IPS DF 6.9 (cell line): ENCODE measurements at places on chromosomes 16 and 17.

DNA sequence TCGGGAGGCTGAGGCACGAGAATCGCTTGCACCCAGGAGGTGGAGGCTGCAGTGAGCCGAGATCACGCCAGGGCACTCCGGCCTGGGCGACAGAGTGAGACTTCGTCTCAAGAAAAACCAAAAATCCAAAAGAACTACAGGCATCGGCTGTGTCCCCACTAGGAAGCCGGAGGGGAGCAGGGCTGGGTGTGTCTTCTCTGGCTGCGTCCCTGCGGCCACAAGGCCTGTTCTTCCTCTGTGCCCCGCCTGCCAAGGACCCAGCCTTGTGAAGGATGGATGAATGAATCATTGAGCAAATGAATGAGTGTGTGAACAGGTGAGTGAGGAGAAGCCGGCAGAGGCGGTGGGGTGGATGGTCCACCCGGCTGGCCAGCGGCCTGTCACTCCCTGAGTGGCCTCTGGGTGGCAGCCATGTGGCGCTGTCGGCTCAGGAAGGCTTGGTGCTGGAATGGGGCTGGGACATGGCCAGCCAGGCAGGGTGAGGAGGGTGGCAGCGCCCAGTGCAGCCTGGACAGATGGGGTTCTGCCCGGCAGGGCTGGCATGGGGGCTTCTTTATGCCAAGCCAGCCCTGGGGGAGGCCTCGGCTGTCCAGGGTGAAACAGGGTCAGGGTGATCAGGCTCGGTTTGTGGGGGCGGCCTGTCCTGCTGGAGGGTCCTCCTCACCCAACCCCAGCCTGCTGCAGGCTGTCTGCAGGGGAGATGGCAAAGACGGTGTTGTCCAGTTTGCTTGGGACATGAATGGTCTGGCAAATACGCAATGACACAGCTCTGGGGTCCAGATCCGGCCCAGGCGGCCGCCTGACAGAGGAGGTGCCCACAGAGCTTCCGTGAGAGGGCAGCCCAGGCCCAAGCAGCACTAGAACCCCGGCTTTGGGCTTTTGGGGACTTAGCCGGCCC, 21.7 kb downstream of the SLC25A10 start:
- H3K4me1 ChIP-seq = no peaks in the 10 kb centered on the region
- no peak overlapping the region for H3K27ac ChIP-seq
- no peaks in the 10 kb centered on the region for H3K27me3 ChIP-seq
- H3K4me3 ChIP-seq = no peak overlapping the region
- DNase-seq = no peak
- H3K36me3 ChIP-seq = no peaks in the 10 kb centered on the region

- peaks cover 5% of the 10 kb centered on the region for H3K4me1 ChIP-seq
- H3K27me3 ChIP-seq = peaks cover 2% of the 10 kb centered on the region; the same call in 1 of the 2 replicates
- H3K36me3 ChIP-seq = no peaks in the 10 kb centered on the region
- DNase-seq = no peak
Measured at GRCh38 chr17:50150354-50151040, at the start of gene PPP1R9B. Gene PPP1R9B (minus strand): TSS chr17:50150677. CDS start chr17:50150513, 164 bp downstream.

DNA sequence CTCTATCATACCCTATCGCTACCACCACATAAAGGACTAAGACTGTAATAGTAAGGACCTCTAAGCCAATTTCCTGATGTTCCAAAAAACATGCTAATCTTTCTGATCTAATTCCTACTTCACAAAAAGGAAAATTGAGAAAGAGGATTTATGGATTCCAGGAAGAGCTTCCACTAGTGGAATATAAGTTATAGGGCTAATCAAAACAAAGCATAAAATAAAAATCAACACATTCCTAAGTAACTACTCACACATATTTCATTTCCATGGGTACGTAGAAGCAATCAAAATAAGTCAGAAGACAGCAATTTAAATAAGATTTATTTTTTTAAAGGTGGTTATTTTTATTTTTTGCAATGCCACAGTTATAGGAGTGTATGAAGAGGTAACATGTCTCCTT, 12.4 kb downstream of the CCDC43 start:
- no peak for DNase-seq
- H3K4me1 ChIP-seq = no peaks in the 10 kb centered on the region
- H3K36me3 ChIP-seq = no peaks in the 10 kb centered on the region; the same call in 1 of the 2 replicates
- no peak overlapping the region for H3K4me3 ChIP-seq

DNA sequence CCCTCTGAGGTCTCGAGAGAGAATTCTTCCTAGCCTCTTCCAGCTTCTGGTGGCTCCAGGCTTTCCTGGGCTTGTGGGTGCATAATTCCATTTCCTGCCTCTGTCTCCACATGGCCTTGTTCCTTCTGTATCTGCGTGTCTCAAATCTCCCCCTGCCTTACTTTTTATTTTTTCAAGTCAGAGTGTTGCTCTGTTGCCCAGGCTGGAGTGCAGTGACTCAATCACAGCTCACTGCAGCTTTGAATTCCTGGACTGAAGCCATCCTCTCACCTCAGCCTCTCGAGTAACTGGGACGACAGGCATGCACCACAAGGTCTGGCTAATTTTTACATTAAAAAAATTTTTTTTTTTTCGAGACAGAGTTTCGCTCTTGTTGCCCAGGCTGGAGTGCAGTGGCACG, 120.6 kb downstream of the SHISA9 start:
- H3K36me3 ChIP-seq = no peaks in the 10 kb centered on the region
- no peak for DNase-seq

GRCh38 chr16:71628810-71629209, 2.8 kb downstream of the MARVELD3 start:
- H3K27me3 ChIP-seq = no peaks in the 10 kb centered on the region
- H3K27ac ChIP-seq = no peak overlapping the region
- H3K36me3 ChIP-seq = peaks cover 7% of the 10 kb centered on the region
- peaks cover 7% of the 10 kb centered on the region for H3K4me1 ChIP-seq
- no peak overlapping the region for H3K4me3 ChIP-seq
- DNase-seq = no peak

DNA sequence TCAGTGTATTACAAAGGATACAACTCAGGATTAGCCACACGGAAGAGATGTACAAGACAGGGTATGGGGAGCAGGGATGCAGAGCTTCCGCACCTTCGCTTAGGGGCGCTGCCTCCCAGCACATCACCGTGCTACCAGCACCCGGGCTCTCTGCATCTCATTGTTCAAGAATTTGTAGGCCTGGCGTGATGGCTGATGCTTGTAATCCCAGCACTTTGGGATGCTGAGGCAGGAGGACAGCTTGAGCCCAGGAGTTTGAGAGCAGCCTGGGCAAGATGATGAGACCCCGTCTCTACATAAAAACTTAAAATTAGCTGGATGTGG, 43.2 kb downstream of the RAB11FIP4 start:
- no peaks in the 10 kb centered on the region for H3K27me3 ChIP-seq
- H3K4me1 ChIP-seq = peaks cover 5% of the 10 kb centered on the region
- no peaks in the 10 kb centered on the region for H3K36me3 ChIP-seq
- DNase-seq = no peak
- no peak overlapping the region for H3K27ac ChIP-seq

- no peaks in the 10 kb centered on the region for H3K27me3 ChIP-seq
- no peaks in the 10 kb centered on the region for H3K4me1 ChIP-seq
- no peak overlapping the region for H3K27ac ChIP-seq
- no peak for DNase-seq
Measured at GRCh38 chr16:77353587-77354263, 81.1 kb downstream of the ADAMTS18 start.

- H3K27ac ChIP-seq = no peak overlapping the region
- no peaks in the 10 kb centered on the region for H3K27me3 ChIP-seq
- no peaks in the 10 kb centered on the region for H3K36me3 ChIP-seq
Measured at GRCh38 chr17:81332914-81333528, 37.9 kb upstream of the SLC38A10 start.

GRCh38 chr17:79162012-79162963, 87.7 kb downstream of the ENGASE start:
- no peak for DNase-seq
- H3K36me3 ChIP-seq = no peaks in the 10 kb centered on the region
- no peak overlapping the region for H3K4me3 ChIP-seq
- H3K27me3 ChIP-seq = no peaks in the 10 kb centered on the region
- H3K27ac ChIP-seq = no peak overlapping the region
- H3K4me1 ChIP-seq = no peaks in the 10 kb centered on the region

DNA sequence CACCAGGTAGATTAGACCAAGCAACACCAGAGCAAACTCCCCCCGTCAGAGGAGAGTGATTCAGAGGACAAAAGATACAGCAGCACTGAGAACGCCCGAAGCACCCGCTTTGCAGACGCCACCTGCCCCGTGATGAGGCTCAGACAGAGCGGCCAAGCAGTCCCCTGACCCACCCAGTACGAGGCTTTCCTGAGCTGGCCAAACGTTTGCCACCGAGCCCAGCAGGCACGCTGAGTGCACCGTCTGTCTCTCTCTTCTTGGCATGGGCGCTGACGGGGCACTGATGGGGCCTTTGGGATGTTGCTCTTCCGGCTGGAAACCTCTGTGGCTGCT, 19.4 kb upstream of the WDR45B start:
- H3K27me3 ChIP-seq = no peaks in the 10 kb centered on the region
- no peaks in the 10 kb centered on the region; the same call in 1 of the 2 replicates for H3K36me3 ChIP-seq
- H3K4me1 ChIP-seq = peaks cover 4% of the 10 kb centered on the region
- H3K27ac ChIP-seq = no peak overlapping the region

DNA sequence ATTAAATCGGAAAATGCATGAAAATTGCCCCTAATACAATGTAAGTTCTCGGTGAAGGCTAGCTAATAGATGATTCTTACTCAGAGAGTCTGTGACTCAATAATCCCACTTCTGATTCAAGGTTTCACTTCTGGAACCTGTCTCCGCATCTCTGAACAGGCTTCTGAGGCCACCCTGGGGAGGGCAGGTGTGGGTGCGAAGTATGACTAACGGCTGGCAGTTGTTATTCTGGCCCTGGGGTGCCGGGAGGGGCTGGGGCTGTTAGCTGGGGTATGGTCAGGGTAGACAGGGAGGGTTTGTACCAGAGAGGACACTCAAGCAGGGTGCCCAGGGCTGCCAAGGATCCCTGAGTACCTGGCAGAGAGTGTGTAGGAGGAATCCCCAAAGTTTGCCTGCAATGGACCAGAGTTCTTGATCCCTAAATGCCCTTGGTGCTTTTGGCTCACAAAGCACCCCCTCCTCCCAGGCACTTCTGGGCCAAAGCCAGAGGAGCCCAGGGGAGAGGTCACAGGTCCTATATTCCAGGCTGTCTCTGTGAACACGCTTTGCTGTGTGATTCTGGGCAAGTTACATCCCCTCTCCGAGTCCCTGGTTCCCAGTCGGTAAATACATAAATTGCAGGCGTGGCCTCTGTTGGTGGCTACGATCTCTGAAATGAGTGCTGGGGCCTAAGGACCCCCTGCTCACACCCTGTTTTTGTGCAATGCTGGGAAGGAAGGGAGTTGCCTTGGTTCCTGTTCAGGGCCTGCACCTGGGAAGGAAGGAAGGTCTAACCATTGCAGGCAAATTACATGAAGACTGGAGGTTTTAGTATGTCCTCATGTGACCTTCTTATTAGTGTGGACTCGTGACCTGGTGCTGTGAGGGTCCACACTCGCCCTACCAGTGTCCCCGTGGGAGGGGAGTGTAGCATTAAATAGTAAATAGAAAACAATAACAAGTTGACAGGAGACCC, 49.9 kb upstream of the CPNE2 start:
- H3K27ac ChIP-seq = no peak overlapping the region
- H3K4me3 ChIP-seq = no peak overlapping the region
- no peaks in the 10 kb centered on the region for H3K36me3 ChIP-seq
- H3K27me3 ChIP-seq = no peaks in the 10 kb centered on the region

- H3K4me1 ChIP-seq = no peaks in the 10 kb centered on the region; the same call in 1 of the 2 replicates
- peak overlapping the region; percentile 94 for H3K4me3 ChIP-seq
- H3K36me3 ChIP-seq = peaks cover 33% of the 10 kb centered on the region
- DNase-seq = no peak
- no peak overlapping the region for H3K27ac ChIP-seq
Measured at GRCh38 chr17:2335726-2336214, 487 bp downstream of the TSR1 start.

- H3K27me3 ChIP-seq = no peaks in the 10 kb centered on the region
- no peak overlapping the region for H3K27ac ChIP-seq
- no peaks in the 10 kb centered on the region for H3K36me3 ChIP-seq
- H3K4me3 ChIP-seq = peak overlapping the region; percentile 33; the same call in 1 of the 2 replicates
Measured at GRCh38 chr16:84699147-84699711, 571 bp upstream of the USP10 start.

- no peaks in the 10 kb centered on the region for H3K4me1 ChIP-seq
- no peak overlapping the region for H3K27ac ChIP-seq
- no peaks in the 10 kb centered on the region for H3K36me3 ChIP-seq
- DNase-seq = peak; percentile 2
- H3K27me3 ChIP-seq = no peaks in the 10 kb centered on the region
- H3K4me3 ChIP-seq = no peak overlapping the region
Measured at GRCh38 chr16:7182510-7183109, 150.0 kb upstream of the RBFOX1 start.

DNA sequence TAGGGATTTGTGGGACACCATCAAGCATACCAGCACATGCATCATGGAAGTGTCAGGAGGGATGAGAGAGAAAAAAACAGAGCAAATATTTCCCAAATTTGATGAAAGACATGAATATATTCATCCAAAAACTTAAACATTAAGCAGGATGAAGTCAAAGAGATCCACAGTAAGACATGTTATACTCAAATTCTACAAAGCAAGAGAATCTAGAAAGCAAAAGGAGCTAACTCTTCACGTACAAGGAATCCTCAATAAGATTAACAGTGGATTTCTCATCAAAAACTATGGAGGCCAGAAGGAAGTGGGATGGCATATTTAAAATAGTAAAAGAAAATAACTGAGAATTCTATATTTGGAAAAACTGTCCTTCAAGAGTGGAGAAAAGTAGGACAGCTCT, 374.8 kb downstream of the ZFHX3 start:
- H3K27ac ChIP-seq = no peak overlapping the region
- DNase-seq = no peak
- no peaks in the 10 kb centered on the region for H3K4me1 ChIP-seq
- H3K27me3 ChIP-seq = no peaks in the 10 kb centered on the region
- H3K36me3 ChIP-seq = no peaks in the 10 kb centered on the region

GRCh38 chr17:8138672-8139371, 13.4 kb downstream of the PER1 start:
- 0 out of 2 replicates have a peak, but pooled peaks cover under 1% of the 10 kb centered on the region for H3K4me1 ChIP-seq
- H3K4me3 ChIP-seq = peak overlapping the region; percentile 60; the same call in 1 of the 2 replicates
- no peaks in the 10 kb centered on the region for H3K27me3 ChIP-seq
- no peak overlapping the region for H3K27ac ChIP-seq
- H3K36me3 ChIP-seq = peaks cover 15% of the 10 kb centered on the region; the same call in 1 of the 2 replicates
- no peak for DNase-seq

DNA sequence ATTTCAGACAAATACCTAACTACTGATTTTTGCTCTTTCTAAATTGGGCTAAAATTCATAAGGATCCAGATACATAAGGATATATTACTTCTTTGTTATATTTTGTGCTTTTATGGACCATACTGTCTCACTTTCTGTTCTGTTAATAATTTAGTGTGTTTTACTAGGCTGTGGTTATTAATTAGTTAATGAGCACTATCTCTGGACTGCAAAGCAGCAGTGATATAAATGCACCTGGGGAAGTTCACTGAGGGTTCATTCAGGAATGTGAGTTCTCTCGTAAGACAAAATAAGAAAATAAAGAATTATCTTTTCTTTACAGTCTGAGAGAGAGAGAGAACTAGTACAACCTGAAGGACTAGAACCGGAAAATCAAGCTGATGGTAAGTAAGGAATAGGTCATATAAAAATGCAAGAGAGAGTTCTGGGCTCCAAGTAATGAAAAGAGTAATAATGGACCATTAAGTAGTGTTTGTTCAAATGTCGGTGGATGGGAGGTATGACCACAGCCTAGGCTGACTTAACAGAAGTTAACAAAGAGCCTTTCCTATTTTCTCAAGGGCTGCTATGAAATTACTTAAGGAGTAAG, 55.6 kb downstream of the IKZF3 start:
- H3K27ac ChIP-seq = no peak overlapping the region
- no peak for DNase-seq
- 0 out of 2 replicates have a peak, but pooled peaks cover 1% of the 10 kb centered on the region for H3K4me1 ChIP-seq

GRCh38 chr17:56610321-56610720, 16.8 kb downstream of the NOG start:
- no peak overlapping the region for H3K27ac ChIP-seq
- no peak for DNase-seq
